ENCODE measurements at places on chromosomes 4 and X.

- DNase-seq = no peak
Observed at GRCh38 chrX:18701621-18702361, 5.7 kb upstream of the PPEF1 start.

GRCh38 chr4:20625426-20625825, 74.8 kb upstream of the PACRGL start:
- no peak for DNase-seq

DNA sequence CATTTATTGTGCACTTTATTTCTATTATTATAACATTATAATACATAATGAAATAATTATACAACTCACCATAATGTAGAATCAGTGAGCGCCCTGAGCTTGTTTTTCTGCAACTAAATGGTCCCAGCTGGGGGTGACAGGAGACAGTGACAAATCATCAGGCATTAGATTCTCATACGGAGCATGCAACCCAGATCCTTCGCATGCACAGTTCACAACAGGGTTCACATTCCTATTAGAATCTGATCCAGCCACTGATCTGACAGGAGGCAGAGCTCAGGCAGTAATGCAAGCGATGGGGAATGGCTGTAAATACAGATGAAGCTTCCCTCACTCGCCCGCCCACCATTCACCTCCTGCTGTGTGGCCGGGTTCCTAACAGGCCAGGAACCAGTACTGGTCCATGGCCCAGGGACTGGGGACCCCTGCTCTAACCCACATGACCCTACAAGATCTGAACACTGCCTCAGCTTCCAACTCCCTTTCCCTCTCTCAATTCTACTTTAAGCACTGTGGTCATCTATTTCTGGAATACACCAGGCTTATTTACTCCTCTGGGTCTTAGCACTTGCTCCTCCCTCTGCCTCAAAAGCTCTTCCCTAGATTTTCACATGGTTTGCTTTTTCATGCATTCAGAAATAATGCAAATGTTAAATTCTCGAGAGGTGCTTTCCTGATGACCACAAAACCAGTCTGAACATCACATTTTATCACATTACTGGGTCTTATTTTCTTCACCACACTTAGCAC, 166.8 kb upstream of the HCCS start:
- DNase-seq = no peak

- peak; percentile 56 for DNase-seq
Observed at GRCh38 chr4:168882650-168883233, 127.3 kb downstream of the CBR4 start.

GRCh38 chrX:133668225-133668931, 253.1 kb upstream of the GPC4 start:
- no peak for DNase-seq

DNA sequence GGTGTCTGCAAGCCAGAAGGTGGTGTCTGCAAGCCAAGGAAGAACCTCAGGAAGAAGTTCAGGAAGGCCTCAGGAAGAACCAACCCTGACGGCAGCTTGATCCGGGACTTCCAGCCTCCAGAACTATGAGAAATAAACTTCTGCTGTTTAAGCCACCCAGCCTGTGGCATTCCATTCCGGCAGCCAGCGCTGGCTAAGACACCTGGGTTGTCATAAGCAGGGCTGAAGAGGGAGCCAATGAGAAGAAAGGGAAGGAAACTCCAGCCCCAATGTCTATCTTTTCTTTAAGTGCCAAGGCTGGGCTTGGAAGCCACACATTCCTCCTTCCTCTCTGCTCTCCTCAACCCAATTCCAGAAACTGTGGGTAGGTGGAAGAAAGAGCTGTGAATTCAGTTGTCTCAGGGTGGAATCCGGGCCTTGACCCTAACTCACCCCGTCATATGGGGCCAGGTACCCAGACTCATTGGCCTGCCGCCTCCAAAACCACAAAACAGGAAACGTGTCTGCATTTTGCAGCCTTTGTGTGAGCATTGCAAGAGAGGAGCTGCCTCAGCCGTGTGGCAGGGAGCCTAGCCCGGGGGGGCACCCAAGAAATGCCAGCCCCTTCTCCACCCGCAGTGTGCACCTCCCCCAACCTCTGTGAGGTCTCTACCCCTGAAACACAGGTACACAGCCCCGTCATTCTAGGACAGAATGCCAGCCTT, 26.8 kb downstream of the CRMP1 start:
- DNase-seq = no peak

GRCh38 chr4:53695540-53696463, 104.5 kb upstream of the LNX1 start:
- no peak for DNase-seq

DNA sequence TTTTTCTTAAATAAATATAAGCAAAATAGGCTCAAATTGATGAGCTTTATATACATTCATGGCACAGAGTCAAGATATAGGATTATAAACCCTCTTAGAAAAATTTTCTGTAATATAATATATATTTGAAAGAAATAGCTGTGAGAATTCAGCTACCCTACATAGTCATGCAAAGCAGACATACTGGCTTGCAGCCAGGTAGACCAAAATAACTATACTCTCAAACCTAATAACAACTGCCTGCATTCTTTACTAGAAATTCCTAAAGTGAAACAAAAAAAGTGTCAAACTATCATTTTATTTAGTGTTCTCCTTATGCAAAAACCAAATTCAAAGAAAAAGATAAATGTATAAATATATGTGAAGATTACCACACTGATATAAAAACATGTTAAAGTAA, 1390.2 kb downstream of the C4orf33 start:
- DNase-seq = no peak

DNA sequence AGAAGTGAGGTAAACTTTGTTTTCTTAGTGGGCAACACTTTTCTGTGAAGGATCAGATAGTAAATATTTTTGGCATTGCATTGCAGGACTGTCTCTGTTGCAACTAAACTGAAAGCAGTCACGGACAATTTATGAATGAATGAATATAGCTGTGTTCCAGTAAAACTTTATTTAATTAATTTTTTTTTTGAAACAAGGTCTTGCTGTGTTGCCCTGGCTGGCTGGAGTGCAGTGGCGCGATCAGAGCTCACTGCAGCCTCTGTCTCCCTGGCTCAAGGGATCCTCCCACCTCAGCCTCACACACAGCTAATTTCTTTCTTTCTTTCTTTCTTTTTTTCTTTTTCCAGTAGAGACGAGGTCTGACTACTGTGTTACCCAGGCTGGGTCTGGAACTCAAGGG, 15.8 kb downstream of the RBM10 start:
- no peak for DNase-seq

- DNase-seq = no peak
Observed at GRCh38 chr4:68885545-68885944, 66.1 kb downstream of the UGT2A3 start.
